NCI-H2171 treated with DMSO at 0.1 percent for 48 hours (cell line): ENCODE measurements at places on chromosomes 6 and 20.

DNA sequence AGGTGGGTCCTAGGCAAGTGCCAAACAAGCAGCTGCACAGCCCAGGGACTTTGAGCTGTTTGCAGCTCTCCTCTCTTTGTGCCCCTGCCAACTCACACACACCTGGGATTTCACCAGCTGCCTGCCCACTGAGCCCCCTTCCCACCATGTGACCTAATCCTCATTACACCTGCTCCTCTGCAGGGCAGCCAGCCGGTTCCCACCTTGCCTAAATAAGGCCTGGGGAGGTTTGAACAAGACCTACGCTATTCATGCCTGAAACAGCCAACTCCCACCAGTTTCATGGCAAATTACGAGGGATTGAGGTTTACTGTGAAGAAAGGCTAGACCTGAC is 92.6 kb upstream of the SOX4 start:
- peak; percentile 97 for DNase-seq

DNA sequence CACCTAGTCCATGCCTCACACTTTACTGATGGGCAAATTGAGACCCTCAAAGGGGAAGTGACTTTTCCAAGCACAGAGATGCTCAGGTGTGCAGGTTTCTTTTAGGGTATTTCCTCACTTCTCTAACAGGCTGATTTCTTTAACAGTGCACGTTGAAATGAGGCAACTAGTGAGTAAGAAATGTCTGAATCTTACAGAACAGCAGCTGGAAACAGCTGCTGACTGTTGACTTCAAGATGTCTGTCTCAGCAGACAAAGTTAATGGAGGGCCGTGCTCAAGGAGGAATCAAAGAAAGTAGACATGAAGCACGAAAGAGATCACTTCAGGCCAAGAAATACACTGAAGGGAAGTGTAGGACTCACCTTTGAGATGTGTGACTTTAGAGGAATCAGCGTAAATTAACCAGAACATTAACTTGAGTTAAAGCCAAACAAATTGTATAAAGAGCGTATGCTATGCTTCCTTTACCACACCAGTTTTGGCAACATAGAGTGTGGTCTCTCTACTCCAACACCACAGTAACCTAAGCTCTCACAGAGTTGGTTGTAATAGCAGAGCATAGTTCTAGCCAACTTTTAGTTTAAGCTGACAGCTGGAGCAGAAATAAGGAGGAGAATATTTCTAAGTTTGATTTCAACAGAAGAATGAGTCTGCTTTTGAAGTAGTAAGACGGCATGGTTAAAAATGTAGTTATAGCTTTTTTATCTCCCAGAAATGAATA is 60.9 kb downstream of the SAMD3 start:
- DNase-seq = no peak

DNA sequence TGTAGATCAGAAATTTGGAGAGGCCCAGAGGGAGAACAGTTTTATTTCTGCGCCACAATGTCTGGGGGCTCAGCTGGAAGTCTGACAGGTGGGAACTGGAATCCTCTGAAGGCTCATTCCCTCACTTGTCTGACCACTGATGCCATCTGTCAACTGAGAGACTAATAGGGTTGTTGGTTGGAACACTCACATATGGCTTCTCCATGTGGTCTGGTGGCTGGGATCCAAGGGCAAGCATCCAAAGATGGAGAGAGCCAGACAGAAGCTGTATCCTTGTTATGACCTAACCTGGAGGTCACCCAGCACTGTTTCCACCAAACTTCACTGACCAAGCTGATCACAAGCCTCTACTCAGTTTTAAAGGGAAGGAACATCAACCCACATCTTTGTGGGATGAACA is 117.9 kb upstream of the AKAP12 start:
- peak; percentile 92 for DNase-seq

GRCh38 chr6:82408952-82409431 is 45.4 kb downstream of the TPBG start:
- DNase-seq = no peak

DNA sequence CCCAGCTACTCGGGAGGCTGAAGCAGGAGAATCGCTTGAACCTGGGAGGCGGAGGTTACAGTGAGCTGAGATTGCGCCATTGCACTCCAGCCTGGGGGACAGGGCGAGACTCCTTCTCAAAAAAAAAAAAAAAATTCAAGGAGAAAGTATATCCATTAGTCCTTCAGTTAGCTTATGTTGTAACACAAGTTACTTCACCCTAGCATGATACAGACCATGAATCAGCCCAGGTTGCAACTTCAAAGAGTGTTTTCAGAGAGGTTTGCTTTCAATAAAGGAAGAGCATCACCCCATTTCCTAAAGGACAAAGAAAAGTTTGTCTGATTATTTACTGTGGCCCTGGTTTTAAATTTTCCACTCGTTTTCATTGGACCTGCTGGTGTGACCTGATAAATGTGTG is 73.0 kb downstream of the SERAC1 start:
- no peak for DNase-seq

DNA sequence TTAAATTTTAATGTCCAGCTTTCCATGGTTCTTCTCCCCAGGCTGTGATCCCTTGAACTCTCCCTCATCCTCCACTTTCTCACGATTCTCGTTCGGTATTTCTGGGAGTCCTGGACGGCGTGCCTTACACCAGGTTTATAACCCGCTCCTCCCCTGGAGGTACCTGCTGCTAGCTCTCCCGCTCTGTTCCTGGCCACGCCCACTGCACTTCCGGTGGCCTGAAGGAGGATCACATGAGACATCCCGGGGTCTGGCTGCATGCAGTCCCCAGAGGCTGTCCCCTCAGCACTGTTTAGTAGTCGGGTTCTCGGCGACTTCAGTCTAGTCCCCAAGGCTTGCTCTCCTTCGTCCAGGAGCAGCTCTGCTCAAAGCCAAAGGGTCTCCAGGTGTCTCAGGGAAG is 28.4 kb upstream of the GCLC start:
- DNase-seq = no peak

DNA sequence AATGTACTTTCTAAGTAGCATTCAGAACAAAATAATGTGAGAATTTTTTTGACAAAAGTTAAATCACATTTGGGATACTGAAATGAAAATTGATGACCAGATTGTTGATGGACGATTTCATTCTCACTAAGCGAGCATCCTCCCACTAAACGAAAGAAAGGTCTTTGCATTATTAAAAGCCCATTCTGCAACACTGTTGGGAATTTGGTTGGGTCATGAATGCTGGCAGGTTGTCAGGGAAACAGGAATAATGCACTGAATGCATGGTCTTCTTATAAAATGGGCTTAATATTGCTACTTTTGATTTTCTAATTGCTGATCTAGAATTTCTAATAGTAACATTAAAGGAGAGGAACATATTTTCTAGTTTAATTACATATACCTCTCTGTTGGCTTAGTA is 229.8 kb downstream of the NKAIN2 start:
- DNase-seq = no peak

DNA sequence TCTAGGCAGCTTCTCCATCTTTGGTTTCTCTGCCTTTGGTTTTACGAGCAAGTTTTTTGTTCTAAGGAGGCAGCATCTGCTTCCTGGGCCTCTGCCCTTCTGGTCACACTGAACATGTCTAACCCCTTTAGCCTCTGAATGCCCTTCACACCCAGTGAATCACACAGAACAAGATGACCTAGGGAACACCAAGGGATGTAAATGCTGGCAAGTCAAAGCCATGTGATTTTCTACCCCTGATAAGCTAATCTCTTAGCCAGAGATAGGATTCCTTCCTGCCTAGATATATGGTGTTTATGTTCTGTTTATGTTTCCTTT is 7.2 kb upstream of the BPIFB6 start:
- DNase-seq = no peak

DNA sequence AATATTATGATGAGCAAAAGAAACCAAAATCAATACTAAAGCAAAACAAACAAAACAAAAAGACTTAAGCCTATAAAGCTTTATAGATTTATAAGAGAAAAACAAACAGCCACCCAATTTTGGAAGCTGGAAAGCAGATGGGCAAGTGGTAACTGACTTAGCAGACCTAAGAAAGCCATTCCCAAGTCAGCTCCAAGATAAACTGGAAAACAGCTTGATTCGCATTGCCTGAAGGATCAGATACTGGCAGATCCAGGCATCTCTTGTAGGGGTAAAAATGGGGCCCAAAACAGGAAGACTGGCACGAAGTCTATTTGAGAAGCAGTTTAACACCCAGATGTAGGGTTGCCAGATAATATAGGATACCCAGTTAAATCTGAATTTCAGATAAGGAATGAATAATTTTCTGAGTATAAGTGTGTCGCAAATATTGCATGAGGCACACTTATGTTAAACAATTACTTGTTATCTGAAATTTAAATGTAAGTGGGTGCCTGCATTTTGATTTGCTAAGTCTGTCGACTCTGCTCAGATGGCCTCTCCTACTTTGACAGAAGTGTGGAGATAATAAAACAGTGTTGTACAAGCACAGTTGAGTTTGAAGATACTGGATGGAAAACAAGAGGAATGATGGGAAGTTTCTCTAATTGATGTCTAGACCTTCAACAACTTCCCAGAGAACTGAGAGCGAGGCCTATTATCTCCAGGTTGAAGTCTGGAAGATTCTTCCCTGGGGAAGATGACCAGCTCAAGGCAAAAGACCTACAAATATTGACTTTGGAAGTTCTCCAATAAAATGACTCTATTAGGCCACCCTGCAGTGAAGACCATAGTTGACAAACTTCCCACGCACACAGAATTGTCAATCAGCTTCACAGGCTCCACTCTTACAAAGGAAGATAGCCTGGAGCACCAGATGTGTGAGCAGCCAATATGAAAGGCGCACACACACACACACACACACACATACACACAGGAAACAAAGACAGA is 113.4 kb downstream of the FAM50B start:
- no peak for DNase-seq

- DNase-seq = no peak
Observed at GRCh38 chr6:111743360-111743759, 129.9 kb downstream of the FYN start.

DNA sequence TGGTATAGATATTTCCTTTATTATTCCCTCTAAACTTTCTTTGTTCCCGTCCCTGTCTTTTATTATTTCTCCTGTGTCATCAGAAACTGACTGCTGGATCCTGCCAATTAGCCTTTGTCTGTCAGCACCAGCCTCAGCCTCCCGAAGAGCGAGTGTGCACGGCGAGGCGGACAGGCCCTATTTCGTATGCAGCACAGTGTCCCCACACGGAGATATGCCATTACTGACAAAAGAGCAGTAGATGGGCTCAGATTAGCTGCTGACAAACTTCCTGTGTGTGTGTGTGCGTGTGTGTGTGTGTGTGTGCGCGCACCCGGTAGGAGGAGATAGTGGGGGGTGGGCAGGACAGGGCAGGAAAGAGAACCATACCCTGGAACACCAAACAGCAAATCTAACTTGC is 99.5 kb upstream of the ZFP64 start:
- DNase-seq = no peak

DNA sequence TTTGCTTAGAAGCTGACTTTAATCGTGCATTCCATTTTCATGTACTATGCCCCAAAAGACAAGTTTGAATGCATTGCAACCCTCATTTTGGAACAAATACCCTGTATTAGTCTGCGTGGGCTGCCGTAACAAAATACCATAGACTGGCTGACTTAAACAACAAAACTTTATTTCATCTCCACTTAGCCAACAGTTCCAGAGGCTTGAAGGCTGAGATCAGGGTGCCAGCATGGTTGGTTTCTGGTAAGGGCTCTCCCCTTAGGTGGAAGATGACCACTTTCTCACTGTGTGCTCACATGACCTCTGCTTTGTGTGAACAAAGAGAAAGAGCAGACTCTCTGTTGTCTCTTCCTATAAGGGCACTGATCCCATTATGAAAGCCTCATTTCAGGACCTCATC is 431.7 kb upstream of the MAP3K7 start:
- DNase-seq = no peak

DNA sequence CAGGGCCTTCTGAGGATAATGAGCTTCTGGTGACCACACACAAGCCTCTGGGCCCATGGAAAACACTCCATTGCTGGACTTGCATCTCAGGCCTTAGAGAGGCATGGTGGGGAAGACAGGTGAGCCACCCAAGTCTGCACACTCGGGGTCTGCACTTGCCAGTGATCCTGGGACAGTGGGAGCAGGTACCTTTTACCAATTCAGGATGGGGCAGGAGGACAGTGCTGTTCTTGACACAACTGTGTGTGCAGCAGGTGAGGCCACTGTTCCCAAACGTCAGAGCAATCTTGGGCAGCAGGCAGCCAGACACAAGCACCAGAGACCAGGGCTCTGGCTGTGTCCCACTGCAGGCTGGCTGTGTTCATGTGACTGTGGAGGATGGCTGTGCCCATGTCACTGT is 221.3 kb downstream of the ERMARD start:
- DNase-seq = no peak

GRCh38 chr6:38567436-38567835 is 72.3 kb downstream of the BTBD9 start:
- DNase-seq = peak; percentile 92

DNA sequence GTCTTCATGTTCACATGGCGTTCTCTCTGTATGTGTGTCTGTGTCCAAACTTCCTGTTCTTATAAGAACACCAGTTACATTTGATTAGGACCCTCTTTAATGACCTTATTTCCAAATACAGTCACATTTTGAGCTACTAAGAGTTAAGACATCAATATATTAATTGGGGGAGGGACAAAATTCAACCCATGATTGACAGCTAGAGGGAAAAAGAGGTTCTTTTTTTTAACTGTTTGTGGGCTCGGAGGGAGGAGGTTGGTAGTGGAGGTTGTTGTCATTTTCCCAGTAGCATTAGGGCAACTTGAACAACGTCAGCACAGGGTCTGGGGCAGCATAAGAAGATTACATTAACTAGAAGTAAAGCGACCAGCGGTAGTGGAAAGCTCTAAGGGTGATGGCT is 2.3 kb upstream of the GMDS start:
- no peak for DNase-seq

DNA sequence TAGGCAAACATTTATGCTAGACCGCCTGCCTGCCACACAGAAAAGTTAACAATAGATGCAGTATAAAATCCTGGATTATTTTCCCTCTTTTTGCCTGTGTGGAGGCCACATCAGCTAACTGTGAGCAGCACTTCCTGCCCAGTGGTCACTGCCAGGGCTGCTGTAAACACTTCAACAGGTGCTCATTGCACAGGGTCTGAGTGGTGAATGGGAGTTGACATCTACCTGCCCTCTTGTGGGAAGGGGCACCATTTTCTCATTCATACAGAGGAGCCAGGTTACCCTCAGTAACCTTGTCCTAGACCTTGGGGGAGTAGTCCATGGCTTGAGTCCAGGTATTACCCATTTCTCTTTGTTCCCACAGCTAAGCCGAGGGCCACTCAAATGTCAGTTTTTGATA is 235.3 kb downstream of the TMEM242 start:
- DNase-seq = no peak

DNA sequence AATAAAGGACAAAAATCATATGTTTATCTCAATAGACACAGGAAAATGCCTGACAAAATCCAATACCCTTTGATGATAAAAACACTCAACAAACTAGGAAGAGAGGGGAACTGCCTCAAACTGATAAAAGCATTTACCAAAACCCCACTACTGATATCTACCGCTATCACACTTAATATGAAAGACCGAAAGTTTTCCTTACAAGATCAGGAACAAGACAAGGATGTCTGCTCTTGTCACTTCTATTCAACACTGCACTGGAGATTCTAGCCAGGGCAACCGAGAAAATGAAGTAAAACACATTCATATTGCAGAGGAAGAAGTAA is 25.1 kb downstream of the GZF1 start:
- DNase-seq = no peak

GRCh38 chr20:63497946-63498935 is 642 bp downstream of the EEF1A2 start:
- peak; percentile 44 for DNase-seq
